ENCODE measurements at places on chromosomes 6 and 20.

DNA sequence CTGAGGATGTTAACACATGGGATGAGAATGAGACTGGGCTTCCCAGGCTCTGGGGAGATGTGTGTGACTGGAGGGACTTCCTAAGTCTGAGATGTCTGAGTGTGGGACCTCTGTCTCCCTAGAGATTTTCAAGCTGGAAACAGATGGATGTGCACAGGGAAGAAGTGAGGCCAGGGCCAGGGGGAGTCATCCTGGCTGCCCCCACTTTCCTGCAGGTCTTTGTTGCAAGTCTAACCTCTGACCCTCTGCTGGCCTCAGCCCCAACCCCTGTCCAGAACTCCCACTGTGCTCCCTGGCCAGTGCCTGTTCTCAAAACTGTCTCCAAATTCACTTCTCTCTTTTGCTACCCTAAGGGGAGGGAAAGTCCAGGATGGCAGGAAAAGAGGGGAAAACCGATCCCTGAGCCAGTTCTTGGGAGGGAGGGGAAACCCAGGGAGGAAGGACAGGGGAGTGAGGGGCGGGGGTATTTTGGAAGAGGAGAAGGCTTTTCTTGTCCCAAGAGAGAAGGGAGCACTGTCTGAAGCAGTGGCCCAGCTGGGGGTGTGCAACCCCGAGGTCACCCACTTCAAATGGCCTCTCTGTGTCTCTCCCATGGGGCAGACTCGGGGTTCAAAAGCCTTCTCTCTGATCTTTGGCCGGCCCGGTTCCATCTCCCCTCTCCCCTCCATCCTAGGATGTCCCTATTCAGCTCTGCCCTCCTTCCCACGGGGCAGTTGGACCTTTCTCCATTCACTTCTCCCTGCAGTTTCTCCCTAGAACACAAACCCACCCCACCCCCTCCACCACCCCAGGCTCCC lies 3.1 kb downstream of the PPP1R18 start:
- DNase-seq: no peak

DNA sequence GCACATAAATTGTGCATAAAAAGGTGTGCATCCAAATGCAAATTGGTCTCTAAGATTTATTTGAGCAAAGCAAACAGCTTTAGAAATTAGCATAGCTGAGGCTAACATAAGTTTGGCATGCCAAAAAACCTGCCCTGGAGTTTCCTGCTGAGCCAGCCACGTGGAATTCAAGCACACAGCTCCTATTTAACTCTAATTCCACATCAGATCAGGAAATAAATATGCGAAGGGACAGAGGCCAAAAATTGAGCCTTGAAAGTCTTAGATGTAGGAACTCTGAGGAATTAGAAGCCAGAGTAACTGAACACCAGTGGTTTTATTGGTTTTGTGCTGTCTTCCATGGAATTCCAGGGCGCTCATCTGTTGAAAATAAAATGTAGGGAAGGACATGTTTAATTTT lies 19.6 kb downstream of the SOBP start:
- DNase-seq: no peak

DNA sequence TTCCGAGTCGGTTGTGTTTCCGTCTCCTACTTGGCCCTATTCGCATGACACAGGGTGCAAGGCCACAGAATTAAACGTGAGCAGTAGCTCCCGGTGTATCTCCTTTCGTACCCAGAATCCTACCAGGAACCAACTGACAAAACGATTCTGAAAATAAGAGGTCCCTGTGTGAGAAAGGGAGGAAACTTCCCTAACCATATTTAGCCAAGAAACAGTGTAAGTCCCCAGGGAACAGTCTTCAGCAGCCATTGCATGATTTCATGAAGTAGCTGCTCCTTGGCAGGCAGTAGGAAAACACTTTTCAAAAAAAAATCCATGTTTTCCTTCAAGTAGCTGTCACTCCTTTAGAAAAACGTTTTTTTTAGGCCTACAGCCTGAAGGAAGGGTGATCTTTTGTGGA lies 46.9 kb downstream of the PDE10A start:
- peak; percentile 76 for DNase-seq

GRCh38 chr20:23156842-23157423 lies 70.8 kb upstream of the CD93 start:
- DNase-seq: no peak

- DNase-seq: no peak
Measured at GRCh38 chr20:38466171-38466570, 6.5 kb upstream of the RALGAPB start.

GRCh38 chr20:24207803-24208300 lies 219.3 kb upstream of the GGTLC1 start:
- no peak for DNase-seq

DNA sequence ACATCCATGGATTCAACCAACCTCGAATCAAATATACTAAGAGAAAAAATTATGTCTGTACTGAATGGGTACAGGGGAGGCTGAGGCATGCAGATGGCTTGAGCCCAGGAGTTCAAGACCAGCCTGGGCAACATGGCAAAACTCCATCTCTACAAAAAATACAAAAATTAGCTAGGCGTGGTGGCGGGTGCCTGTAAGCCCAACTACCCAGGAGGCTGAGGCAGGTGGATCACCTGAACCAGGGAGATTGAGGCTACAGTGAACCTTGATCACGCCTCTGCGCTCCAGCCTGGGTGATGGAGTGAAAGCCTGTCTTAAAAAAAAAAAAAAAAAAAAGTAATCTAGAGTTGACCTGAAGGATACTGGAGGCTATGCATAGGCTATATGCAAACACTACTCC lies 219.1 kb upstream of the SNX9 start:
- no peak for DNase-seq

DNA sequence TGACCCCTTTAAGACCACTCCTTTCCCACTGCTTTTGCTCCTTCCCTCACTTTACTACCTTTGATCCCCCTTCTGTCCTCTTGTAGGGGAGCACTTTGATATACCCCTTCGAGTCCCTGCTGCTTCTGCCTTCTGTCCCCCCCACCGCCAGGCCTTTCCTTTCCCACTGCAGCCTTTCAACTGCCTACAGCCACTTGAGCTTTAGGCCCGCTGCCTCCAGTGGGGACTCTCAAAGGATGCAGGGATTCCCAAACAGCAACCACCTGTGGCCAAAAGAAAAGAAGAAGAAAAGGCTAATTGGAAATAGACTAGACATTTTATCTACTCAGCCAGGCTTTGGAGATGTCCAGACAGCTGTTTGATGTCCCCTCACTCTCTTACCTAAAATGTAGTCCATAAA lies 77.0 kb upstream of the DTNBP1 start:
- DNase-seq: no peak

GRCh38 chr6:18503593-18504231 lies 116.6 kb downstream of the RNF144B start:
- peak; percentile 75 for DNase-seq

DNA sequence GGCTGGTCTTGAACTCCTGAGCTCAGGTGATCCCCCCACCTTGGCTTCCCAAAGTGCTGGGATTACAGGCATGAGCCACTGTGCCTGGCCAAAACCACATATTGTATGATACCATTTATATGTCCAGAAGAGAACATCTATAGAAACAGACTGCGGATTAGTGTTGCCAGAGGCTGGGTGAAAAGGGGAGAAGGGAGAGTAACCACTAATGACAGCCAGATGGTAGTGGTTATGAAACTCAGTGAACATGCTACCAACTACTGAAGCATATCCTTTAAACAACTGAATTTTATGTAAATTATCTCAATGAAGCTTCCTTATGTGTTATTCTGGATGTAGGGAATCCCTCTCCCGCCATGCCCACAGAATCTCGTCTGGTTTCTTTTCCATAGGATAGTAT lies 15.7 kb downstream of the SLC23A2 start:
- no peak for DNase-seq

- DNase-seq: no peak
Measured at GRCh38 chr20:16346956-16347355, 226.3 kb downstream of the KIF16B start.
